ENCODE measurements at places on chromosomes 6 and 20. TPM values are rescaled to one million over a fixed set of nuclear protein-coding genes. Genes with fewer than 3 reads are reported as not detected.

DNA sequence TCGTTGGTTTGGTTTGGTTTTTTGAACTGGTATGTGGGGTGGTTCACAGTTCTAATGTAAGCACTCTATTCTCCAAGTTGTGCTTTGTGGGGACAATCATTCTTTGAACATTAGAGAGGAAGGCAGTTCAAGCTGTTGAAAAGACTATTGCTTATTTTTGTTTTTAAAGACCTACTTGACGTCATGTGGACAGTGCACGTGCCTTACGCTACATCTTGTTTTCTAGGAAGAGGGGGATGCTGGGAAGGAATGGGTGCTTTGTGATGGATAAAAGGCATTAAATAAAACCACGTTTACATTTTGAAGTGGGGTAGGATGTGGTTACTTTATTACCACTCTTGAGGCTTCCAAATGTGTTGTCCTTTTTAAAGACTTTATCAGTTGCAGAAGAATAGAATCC is 168.0 kb downstream of the ZMYND8 start:
- no peak for DNase-seq

DNA sequence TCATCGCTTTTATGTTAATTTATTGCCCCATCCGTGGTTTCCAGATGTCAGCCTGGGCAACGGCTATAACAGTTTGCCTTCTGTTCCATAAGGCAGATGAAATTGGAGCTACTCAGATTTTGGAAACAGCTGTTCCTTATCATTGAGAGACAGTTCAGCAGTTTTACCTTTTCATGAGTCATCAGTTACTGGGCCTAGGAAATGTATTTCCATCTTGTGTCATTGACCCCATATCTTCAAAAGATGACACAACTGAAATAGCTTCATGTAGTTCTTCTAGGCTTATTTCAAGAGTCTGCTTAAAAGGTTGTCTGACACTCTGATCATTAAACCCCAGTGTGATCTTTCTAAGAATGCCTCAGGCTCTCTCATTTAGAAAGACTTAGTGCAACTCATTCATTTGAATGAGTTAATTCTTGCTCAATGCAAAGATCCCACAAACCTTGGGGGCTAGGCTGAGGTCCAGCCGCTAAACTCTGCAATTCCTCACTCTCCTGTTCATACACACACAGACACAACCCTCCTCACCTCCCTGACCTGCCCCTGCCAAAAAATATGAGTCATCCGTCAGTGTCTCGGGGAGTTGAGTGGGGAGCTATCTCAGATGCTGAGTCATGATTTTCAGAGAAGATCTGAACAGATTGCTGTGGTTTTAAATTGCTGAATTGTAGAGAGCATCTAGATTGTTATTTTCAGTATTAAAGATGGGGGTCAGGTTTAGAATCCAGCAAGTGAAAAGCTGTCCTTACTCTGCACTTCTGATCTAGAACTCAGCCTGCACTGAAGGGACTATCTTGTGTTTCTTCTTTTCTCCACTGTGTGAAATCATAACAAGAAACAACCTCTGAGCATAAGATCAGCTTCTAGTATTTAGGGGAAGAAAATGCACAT is 61.8 kb downstream of the RPP40 start:
- peak; percentile 71 for DNase-seq

GRCh38 chr20:21435576-21435975 is 38.2 kb upstream of the NKX2-4 start:
- DNase-seq: no peak

DNA sequence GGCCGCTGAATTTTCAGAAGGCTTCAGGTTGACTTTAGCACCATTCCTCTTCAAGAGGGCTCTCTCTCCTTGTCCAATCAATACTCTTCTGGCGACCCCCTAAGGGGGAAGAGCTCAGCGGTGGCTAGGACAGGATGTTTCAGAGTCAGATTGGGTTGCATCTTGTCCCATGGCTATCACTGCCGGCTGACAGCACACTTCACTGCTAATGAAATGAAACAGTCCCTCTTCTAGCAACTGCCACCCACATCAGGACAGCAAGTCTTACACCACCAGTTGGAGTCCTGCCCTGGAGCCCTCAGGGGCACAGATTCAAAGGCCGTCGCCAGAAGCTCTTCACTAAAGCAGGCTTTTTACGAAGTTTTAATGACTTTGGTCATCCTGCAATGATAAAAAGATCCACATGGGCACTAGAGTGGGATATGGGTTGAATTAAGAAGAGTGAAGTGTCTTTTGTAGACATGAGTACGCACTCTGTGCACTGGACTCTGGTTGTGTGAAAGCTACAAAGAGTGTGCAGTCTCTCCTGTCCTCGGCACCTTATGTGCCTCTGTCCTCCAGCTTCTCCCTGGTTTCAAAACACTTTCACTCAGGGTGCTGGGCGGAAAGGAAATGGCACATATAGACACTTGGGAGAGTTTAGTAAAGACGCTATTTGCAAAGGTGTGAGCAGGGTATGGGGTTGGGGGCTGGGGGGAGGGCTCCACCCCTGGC is 66.1 kb upstream of the SLC22A16 start:
- no peak for DNase-seq

DNA sequence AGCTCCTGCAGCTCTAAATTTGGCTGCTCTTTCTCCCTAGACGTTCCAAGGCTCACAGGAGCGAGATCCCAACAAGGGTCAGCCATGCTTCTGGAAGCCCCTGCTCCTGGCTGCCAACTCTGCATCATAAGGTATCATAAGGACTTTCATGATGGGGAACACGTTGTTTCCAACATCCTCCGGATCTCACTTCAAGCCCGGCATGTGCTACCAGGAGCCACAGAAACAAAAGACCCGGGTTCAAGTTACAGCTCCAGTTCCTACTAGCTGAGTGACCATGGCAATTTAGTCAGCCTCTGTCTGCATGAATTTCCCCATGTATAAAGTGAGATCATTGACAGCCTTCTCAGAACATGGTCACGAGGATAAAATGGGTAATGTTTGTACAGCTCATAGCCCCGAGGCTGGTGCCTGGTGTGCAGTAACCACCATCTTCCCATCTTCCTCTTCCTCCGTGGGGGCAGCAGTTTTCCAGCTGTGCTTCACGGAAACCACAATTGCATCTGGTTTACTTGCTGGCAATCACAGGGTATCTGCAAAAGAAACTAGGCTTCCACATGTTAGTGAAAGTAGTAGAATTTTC is 209.0 kb upstream of the ECI2 start:
- DNase-seq: no peak

DNA sequence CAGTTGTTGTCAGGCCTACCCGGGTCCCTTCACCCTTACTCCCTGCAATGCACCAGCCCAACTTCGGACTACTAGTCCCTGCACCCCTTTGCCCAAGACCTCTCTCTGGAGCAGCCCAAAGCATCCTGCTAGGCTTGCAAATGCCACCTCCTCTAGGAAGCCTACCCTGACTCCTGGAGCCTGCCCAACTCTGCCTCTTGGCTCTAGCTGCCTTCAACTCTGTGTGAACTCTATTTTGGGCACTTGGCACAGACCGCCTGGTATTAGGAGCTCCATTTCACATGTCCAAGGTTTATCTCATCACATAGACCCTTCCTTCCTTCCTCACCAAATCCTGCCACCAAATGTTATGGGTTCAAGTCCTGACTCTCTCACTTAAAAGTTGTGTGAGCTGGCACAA is 80.6 kb downstream of the MDGA1 start:
- DNase-seq: no peak

COL11A2 gene
- total RNA-seq: 0.07 TPM

- DNase-seq: no peak
Measured at GRCh38 chr6:119830494-119831295, 481.1 kb upstream of the MAN1A1 start.

GRCh38 chr20:43996240-43996930 is 81.7 kb downstream of the TOX2 start:
- no peak for DNase-seq

- DNase-seq: no peak
Measured at GRCh38 chr6:93238632-93239031, 180.7 kb downstream of the EPHA7 start.

DNA sequence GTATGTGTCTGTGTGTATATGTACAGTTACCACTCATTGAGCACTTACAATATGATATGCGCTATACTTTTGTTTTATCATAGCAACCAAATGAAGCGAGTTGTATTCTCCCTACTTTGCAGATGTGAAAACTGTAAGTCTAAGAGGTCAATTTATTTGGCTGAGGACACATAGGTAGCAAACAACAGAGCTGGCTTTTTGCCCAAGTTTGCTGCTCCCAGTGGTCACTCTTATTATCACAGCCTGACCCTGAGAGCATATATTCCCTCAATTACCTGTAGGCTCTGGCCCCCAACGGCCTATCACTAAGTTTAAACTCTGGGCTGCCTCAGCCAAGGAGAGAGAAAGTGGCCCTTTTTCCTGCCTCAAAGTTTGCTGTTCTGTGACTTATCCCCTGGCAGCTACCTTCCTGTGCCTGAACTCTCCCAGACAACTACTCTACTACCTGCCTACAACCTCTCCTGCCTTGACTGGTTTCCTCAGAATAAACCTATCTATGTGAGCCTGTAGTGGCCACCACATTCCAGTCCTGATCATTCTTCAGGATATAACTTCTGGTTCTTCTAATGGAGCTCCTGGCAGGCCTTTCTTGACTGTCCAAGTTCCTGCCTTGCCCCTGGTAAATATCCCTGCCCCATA is 221.8 kb downstream of the FRK start:
- DNase-seq: no peak

VNN1 gene
- under 0.01 TPM for total RNA-seq

GRCh38 chr6:43328528-43328927 is 19.9 kb upstream of the CRIP3 start:
- peak; percentile 22 for DNase-seq

TUBB2B gene
- total RNA-seq: 219 TPM

GRCh38 chr6:150200428-150201100 is 57.7 kb downstream of the PPP1R14C start:
- no peak for DNase-seq

XKR7 gene
- total RNA-seq: 0.17 TPM

DNA sequence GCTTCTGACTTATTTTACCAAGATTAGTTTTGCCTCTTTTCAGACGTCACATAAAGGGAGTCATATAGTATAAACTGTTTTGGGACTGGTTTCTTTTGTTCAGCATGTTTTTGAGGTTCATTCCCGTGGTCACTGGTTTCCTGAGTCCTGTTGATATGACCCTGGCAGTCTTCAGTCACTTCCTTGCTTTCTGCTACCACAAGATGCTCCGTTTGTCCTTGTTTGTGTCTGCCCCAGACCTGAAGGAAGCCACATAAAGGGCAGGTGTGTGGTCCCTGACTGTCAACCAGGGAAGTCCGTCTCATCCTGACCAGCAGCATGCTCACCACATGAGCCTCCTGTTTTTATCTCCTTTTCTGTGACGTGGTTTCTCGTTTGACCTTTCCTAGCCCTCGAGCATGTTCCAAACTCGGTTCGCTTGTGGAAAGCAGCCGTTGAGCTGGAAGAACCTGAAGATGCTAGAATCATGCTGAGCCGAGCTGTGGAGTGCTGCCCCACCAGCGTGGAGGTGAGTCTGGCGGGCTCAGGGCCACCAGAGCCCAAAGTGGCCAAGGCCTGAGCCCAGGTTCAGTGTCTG is 26.1 kb upstream of the C20orf204 start:
- DNase-seq: no peak

MDN1 gene
- total RNA-seq: 11.3 TPM

DNA sequence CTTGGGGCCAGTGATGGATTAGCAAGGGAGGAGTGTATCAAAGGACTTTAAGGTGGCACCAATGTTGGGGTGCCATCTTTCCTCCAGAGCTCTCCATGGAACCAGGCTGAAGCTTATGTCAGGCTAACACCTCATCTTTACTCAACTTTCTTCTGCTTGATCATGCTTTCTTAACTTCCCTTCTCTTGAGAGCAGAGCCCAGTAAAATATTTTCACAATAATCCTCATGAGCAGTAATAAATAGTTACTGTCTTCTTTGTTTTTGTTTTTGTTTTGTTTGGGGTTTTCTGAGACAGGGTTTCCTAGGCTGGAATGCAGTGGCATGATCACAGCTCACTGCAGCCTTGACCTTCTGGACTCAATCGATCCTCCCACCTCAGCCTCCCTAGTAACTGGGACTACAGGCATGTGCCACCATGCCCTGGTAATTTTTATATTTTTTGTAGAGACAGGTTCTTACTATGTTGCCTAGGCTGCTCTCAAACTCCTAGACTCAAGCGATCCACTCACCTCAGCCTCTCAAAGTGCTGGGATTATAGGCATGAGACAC is 127.9 kb upstream of the TOP1 start:
- no peak for DNase-seq

DNA sequence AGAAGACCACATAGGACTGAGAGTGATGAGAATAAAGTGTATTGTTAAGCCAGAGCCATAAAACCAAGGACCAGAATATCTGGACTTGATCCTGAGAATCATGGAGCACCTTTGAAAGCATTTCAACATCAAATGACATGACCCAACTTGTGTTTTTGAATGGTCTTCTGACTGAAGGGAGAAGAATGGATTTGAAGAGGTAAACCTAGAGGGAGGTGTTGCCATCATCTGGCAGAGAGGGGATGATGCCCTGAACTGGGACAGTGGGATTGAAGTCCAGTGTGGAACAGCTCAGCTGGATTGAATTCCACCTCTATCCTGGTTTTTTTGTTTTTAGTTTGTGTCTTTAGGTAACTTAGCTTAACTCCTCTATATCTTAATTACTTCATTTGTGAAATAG is 570.0 kb downstream of the TBC1D32 start:
- no peak for DNase-seq

DNA sequence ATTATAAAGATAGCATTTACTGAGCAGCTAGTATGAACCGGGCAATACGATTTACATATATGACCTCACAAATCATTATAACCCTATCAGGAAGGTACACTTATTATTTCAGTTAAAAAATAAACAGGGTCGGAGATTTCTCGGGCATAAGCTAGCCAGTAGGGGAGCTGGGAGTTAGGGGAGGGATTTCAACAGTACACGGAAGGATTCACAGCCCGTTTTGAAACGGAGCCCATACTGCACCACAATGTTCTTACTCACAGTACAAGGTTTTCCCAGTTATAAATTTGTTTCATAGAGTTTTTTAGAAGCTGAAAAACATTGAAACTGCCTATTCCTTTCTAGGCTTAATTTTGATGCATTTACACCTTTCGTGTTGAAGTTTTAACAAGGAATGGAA is 607.1 kb downstream of the HDGFL1 start:
- DNase-seq: no peak
